ENCODE measurements at places on chromosomes 11 and 22.

- DNase-seq, result no peak
Observed at GRCh38 chr11:76861490-76861953, 804 bp downstream of the ACER3 start.

DNA sequence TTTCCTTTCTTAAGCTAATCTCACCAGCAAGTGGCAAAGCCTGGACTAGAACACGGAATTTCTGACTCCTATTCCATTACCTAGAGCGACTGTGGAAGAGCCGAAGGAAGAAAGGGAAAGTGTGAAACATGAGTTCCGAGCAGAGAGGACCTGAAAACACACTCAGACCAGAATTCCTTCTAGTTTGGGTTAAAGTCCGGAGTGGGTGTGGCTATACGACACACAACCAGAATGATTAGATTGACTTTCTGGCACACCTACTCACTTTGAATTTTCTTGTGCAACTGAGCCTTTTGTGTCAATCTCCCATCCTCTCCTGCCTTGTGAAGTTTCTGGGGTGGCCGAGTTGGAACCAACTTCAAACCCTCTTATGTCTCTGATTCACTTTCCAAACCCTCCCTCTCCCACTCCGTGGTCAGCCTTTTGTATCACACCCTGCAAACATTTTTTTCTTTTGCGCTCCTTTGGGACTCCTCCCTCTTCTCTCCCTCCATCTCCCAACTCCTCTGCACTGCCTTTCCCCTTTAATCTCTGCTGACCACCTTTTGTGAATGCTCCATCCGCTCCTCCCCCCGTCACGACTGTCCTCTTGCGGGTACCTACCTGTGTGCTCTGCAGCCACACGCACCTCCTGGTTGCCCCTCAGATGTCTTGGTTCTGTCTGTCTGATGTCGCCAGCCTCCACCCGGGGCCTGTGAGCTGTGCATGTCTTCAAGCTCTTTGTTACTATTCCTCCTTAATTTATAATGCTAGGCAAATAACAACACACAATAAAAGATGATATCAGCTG is 86.3 kb upstream of the BLID start:
- no peak for DNase-seq

DNA sequence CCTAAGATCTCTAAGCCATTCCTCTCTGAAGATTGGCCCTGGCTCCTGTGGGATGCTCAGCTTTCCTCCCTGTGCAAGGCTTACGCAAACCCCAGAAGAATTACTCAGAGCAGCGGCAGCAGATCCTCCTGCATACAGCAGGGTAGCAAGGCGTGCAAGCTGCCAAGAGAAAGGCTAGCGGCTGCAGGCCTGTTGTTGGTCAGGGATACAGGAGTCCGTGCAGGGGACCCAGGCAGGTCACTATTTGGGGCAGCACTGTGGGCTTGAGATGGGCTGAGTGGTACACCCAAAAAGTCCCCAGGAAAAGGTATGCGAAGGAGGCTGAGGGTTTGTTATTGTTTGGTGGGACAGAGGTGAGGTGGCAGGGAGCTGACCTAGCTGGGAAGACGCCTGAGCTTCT is 1.5 kb downstream of the GLB1L2 start:
- DNase-seq, result no peak

GRCh38 chr11:24422376-24422775 is 74.5 kb upstream of the LUZP2 start:
- DNase-seq, result no peak

- DNase-seq, result no peak
Observed at GRCh38 chr11:78560153-78560552, 14.5 kb downstream of the NARS2 start.

Data from esophagus squamous epithelium (tissue), 5 donors.